Thyroid gland (tissue), 4 donors: ENCODE measurements at places on chromosomes 12 and 14. TPM values are rescaled to one million over a fixed set of nuclear protein-coding genes. Genes with fewer than 3 reads are reported as not detected.

- no peaks in the 10 kb centered on the region for H3K36me3 ChIP-seq
- H3K4me1 ChIP-seq = peaks cover 4% of the 10 kb centered on the region
- no peak overlapping the region for H3K4me3 ChIP-seq
Measured at GRCh38 chr14:21049271-21049673, 7.1 kb downstream of the RNASE7 start.

The GMFB gene
- total RNA-seq = 73.1 TPM

- H3K27me3 ChIP-seq = no peaks in the 10 kb centered on the region
- no peak for DNase-seq
- H3K4me1 ChIP-seq = peaks cover 5% of the 10 kb centered on the region
Measured at GRCh38 chr14:81305065-81305464, 84.3 kb upstream of the GTF2A1 start.

The BEST3 gene
- total RNA-seq = 0.24 TPM

The KRT5 gene
- not detected for total RNA-seq

- no peak overlapping the region for H3K4me3 ChIP-seq
- no peaks in the 10 kb centered on the region for H3K36me3 ChIP-seq
- no peak for DNase-seq
- H3K27me3 ChIP-seq = no peaks in the 10 kb centered on the region
- no peak overlapping the region for H3K27ac ChIP-seq
- peaks cover 9% of the 10 kb centered on the region for H3K4me1 ChIP-seq
Measured at GRCh38 chr12:53561590-53561953, 54.3 kb upstream of the NPFF start.

The DIO3 gene
- total RNA-seq = 10.7 TPM

- H3K4me1 ChIP-seq = no peaks in the 10 kb centered on the region
- H3K4me3 ChIP-seq = no peak overlapping the region
- no peaks in the 10 kb centered on the region for H3K27me3 ChIP-seq
- no peak overlapping the region for H3K27ac ChIP-seq
- no peak for DNase-seq
- no peaks in the 10 kb centered on the region for H3K36me3 ChIP-seq
Measured at GRCh38 chr12:68971404-68971803, 38.4 kb upstream of the CPM start.

The GOLT1B gene
- total RNA-seq = 108 TPM

DNA sequence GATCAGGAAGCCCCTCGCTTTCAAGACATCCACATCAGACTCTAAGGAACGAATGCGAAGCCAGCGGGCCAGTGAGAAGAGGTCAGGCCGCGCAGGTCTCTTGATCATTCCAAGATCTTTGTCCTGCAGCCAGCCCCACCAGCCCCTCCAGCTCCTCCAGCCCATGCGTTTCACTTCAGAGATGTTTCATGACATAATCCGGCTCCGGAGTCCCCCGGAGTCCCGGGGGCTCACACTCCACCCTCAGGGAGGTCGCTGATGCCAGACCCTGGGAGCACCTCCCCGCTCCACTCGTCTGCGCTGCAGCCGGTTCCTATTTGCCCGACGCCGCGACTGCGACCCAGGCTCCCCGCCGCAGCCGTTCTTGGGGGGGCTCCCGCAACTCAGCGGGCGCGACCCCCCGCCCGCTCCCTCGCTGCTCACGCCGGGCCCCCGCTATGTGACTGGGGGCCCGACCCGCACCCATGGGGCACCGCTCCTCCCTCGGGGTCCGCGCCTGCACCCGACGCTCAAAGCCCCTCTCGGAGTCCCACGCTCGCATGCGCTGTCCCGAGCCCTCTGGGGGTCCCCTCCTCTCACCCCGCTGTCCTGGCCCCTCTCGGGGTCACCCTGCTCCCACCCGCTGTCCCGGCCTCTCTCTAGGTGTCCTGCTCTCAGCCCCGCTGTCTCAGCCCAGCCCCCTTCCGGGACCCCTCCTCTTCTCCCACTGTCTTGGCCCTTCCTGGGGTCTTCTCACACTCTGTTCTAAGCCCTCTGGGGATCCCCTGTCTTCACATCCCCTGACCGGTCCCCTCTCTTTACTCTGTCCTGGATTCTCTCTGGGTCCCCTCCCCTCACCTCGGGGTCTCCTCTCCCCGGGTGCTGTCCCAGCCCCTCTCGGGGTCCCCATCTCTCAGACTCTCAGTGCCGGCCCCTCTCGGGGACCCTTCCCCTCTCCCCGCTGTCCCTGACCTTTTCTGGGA lies 1.1 kb downstream of the TAOK3 start:
- no peaks in the 10 kb centered on the region for H3K27me3 ChIP-seq
- no peaks in the 10 kb centered on the region for H3K36me3 ChIP-seq
- DNase-seq = peak; percentile 52
- peak overlapping the region; percentile 69 for H3K27ac ChIP-seq
- peaks cover 14% of the 10 kb centered on the region for H3K4me1 ChIP-seq

The RASAL1 gene
- total RNA-seq = 52.9 TPM

DNA sequence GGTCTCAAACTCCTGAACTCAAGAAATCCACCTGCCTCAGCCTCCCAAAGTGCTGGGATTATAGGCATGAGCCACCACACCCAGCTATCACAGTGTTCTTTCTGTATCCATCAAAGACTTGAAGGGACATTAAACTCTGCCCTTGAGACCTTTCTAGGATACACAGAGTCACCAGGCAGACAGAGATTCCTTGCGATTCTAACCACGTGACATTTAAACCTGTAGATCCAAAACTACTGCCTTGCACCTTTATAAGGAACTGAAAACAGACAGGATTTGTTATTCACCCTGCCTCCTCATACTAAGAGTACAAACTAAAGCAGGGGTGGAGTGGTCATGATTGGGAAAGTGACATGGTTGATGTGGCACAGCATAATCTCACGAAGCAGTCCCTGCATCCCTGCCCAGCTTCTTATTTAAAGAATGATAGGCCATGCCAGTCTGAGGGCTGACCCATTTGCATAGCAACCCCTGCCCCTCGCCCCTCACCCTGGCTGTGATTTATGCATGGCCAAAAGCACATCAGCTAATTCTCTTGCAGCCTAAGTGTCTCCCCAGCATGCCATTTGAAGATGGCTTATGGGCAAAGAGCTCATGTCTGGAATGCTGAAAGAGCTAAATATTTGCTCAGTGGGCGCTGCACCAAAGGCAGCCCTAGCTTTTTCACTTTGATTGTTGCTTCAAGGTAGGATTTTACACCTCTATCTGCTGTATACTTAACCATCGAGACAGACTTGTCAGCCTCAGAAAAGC lies 43.2 kb upstream of the MYBPC1 start:
- H3K36me3 ChIP-seq = no peaks in the 10 kb centered on the region
- no peaks in the 10 kb centered on the region for H3K4me1 ChIP-seq
- H3K4me3 ChIP-seq = no peak overlapping the region
- no peak overlapping the region for H3K27ac ChIP-seq

The SLC5A8 gene
- 51.3 TPM for total RNA-seq

DNA sequence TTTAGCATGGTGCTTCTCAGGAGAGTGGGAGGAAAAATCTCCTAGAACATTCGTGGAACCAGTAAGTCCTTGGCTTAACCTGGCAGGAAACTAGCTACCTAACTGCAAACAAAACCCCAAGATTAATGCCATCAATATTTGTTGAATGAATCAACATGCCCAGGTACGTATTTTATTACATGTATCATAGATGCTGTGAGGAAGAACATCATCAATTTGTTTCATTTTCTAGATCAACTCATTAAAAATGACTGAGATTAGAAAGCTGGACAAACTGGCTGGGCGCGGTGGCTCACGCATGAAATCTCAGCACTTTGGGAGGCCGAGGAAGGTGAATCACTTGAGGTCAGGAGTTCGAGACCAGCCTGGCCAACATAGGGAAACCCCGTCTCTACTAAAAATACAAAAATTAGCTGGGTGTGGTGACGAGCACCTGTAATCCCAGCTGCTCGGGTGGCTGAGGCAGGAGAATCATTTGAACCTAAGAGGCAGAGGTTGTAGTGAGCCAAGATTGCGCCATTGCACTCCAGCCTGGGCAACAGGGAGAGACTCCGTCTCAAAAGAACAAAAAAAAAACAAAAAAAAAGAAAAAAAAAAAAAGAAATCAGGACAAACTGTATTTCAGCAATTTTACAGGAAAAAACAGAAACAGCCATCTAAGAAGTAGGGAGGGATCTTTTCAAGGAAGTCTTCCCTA lies 88.7 kb downstream of the NTN4 start:
- no peaks in the 10 kb centered on the region for H3K27me3 ChIP-seq
- no peak for DNase-seq
- H3K4me1 ChIP-seq = no peaks in the 10 kb centered on the region

DNA sequence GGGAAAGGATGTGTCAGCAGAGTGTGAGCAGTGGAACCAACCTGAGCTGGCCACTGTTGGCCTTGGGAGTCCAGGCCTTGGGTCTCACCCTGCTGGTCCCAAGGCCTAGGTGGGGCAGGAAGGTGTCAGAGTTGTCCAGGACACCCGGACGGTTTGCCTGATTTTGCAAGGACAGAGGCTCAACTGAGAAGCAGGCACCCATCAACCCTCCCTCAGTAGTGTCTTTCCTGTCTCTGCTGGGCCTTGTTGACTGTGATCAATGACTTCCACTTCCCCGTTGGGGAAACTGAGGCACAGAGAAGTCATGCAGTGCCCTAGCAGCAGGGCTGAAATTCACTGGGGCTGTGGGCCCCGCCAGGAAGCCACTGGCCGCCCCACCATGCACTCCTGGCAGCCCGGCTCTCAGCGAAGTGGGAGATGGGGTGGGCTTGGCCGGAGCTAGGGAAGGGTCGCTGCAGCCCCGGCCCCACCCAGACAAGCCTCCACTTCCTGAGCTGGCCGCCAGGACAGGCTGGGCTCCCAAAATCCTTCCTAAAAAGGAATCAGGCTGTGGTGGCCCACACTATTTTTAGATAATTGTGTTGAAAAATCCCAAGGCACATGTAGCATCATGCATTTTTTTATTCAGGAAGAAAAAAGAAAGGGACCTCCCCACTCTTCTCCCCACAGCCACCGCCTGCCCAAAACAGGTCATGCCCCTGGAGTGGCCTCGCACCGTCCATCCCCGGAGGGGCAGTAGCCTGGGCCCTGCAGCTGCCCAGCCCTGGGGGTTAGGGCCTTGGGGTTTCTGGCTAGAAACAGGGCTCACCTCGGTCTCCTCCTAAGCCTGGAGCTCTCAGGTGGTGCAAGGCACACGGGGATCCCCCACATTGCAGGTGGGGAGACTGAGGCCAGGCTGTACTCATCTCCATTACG lies 127.4 kb downstream of the CALM1 start:
- H3K27ac ChIP-seq = no peak overlapping the region
- no peaks in the 10 kb centered on the region for H3K27me3 ChIP-seq
- H3K4me1 ChIP-seq = peaks cover 42% of the 10 kb centered on the region
- H3K36me3 ChIP-seq = no peaks in the 10 kb centered on the region
- no peak overlapping the region for H3K4me3 ChIP-seq
- no peak for DNase-seq

DNA sequence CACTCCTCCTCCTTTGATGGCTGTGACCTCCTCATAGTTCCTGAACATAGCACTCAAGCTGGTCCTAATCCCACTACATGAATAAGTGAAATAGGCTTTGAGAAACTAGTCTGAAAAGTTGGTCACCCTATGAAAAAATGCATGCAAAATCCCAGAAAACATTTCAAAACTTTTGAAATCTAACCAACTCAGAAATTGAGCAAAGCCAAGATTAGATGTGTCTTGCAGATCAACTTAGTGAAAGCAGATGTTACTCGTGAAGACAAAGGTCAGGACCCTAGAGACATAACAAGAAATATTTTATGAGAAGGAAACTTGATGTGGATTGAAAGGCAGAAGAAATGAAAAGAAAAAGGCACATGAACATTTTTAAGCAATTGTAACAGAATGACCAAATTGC lies 63.3 kb downstream of the TSHR start:
- H3K36me3 ChIP-seq = no peaks in the 10 kb centered on the region
- H3K4me3 ChIP-seq = no peak overlapping the region
- H3K27ac ChIP-seq = no peak overlapping the region
- no peak for DNase-seq
- H3K27me3 ChIP-seq = no peaks in the 10 kb centered on the region

DNA sequence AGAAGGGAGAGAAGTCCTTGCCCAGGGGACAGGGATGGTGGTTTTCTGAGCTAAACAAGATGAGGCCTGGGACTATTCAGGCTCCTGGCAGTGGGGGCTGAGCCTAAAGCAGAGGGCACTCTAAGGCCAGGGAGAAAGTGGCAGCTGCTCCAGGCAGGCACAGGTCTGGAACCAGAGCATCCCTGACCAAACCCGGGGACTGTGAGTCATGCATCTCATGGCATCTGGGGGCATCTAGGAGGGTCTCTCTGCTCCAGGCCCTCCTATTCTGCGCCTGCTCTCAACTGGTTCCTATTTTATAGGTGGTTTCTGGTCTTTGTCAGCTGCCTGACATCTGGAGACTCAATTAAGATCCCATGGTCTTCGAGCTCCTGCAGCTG lies 11.6 kb downstream of the KRT7 start:
- no peak overlapping the region for H3K4me3 ChIP-seq
- H3K27me3 ChIP-seq = no peaks in the 10 kb centered on the region
- peak overlapping the region; percentile 100 for H3K27ac ChIP-seq
- peaks cover 92% of the 10 kb centered on the region for H3K4me1 ChIP-seq
- DNase-seq = no peak
- no peaks in the 10 kb centered on the region for H3K36me3 ChIP-seq

- no peak overlapping the region for H3K27ac ChIP-seq
Measured at GRCh38 chr12:132217371-132217770, 73.1 kb downstream of the NOC4L start.

GRCh38 chr12:108650083-108650482 lies 16.4 kb upstream of the SELPLG start:
- H3K27me3 ChIP-seq = no peaks in the 10 kb centered on the region
- no peaks in the 10 kb centered on the region for H3K36me3 ChIP-seq
- no peaks in the 10 kb centered on the region for H3K4me1 ChIP-seq
- no peak overlapping the region for H3K4me3 ChIP-seq

- DNase-seq = no peak
- H3K4me3 ChIP-seq = no peak overlapping the region
- no peaks in the 10 kb centered on the region for H3K36me3 ChIP-seq
Measured at GRCh38 chr12:48247181-48247966, 44.3 kb upstream of the OR10AD1 start.

- H3K4me1 ChIP-seq = no peaks in the 10 kb centered on the region
- H3K27ac ChIP-seq = no peak overlapping the region
- no peak overlapping the region for H3K4me3 ChIP-seq
- no peaks in the 10 kb centered on the region for H3K27me3 ChIP-seq
Measured at GRCh38 chr12:57918147-57918546, 23.2 kb upstream of the ATP23 start.

DNA sequence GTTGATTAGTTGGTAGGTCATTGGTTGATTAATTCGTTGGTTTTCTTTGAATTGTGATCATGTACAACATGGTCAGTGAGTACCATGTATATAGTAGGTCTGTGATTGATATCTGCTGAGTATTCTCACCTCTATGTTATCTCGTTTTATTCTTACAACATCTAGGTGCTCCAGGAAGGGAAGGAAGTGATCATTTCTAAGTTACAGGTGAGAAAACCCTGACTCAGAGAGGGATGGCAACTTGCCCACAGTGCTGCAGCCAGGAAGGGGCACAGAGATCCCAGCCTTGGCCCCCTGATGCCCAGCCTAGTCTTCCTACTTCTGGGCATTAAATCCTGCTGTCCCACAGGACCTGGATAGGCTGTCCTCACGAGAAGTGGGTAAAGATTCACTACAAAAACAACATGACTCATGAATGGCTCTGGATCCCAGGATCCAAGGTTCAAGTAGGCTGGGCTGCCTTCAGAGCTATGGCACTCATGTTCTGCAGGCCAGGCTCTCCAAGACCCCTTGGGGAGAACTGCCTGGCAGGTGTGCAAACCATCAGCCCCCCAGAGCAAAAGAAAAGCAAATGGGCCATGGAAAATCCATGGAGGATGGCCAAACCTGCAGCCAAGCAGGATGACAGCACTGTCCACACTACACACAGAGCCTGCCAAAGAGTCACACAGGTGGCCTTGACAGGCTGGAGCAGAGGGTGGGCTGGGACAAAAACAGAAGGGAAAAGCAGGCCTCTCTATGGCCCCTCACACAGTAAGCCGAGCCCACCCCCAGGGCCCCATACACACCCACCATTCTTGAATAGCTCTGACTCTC lies 146.2 kb downstream of the BCL11B start:
- H3K36me3 ChIP-seq = no peaks in the 10 kb centered on the region
- H3K4me3 ChIP-seq = no peak overlapping the region
- no peak overlapping the region for H3K27ac ChIP-seq
- peaks cover 5% of the 10 kb centered on the region for H3K4me1 ChIP-seq
